Germinal center (tissue), 1 donor: ENCODE measurements at places on chromosomes 16 and 17.

DNA sequence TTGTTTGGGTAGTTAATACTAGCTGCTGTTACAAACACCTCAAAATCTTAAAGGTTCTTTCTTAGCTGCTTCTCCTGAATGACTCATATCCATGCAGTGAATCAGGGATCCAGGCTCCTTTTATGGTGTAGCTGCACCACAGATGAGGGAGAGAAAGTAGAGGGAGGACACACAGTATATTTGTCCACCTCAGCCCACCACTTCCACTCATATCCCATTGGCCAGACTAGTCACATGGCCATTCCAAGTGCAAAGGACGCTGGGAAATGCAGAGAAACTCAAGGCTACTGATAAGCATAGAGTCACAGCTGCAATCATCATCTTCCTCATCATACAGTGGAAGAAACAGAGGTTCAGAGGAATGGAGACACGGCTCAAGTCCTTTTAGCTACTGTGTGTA, 63.8 kb downstream of the GSG1L start:
- DNase-seq: no peak

- peak; percentile 28 for DNase-seq
These were observed 59.3 kb upstream of the CORO6 start for GRCh38 chr17:29682054-29682453.

GRCh38 chr17:76086384-76086783, 7.4 kb downstream of the ZACN start:
- no peak for DNase-seq

DNA sequence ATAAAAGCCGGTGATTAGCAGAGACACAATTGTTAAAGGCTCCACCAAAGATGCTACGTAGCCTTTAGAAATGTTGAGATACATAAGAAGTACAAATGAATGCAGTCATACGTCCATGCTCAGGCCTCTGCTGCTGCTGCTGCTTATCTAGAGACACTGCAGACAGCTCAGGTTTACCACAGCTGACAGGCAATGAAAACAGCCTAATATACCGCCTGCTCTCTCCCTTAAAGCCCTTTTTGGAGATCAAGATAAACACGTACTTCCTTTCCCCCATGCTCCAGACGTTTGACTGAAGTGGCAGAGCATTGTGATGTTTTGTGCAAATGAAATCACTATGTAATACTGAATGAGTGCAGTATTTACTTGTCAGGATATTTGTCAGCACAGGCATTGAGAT, 185.3 kb downstream of the AATF start:
- DNase-seq: no peak

- no peak for DNase-seq
These were observed 87.3 kb downstream of the C16orf78 start for GRCh38 chr16:49460786-49461470.

- DNase-seq: no peak
These were observed 1.6 kb downstream of the HSF4 start for GRCh38 chr16:67166110-67166547.

- DNase-seq: no peak
These were observed 60.6 kb downstream of the RAB11FIP4 start for GRCh38 chr17:31452101-31452500.

- peak; percentile 82 for DNase-seq
These were observed 72.8 kb upstream of the MED9 start for GRCh38 chr17:17403899-17404576.

GRCh38 chr16:53053967-53054669, 673 bp upstream of the CHD9 start:
- peak; percentile 27 for DNase-seq

GRCh38 chr17:79954281-79955166, 81.1 kb downstream of the TBC1D16 start:
- DNase-seq: no peak

DNA sequence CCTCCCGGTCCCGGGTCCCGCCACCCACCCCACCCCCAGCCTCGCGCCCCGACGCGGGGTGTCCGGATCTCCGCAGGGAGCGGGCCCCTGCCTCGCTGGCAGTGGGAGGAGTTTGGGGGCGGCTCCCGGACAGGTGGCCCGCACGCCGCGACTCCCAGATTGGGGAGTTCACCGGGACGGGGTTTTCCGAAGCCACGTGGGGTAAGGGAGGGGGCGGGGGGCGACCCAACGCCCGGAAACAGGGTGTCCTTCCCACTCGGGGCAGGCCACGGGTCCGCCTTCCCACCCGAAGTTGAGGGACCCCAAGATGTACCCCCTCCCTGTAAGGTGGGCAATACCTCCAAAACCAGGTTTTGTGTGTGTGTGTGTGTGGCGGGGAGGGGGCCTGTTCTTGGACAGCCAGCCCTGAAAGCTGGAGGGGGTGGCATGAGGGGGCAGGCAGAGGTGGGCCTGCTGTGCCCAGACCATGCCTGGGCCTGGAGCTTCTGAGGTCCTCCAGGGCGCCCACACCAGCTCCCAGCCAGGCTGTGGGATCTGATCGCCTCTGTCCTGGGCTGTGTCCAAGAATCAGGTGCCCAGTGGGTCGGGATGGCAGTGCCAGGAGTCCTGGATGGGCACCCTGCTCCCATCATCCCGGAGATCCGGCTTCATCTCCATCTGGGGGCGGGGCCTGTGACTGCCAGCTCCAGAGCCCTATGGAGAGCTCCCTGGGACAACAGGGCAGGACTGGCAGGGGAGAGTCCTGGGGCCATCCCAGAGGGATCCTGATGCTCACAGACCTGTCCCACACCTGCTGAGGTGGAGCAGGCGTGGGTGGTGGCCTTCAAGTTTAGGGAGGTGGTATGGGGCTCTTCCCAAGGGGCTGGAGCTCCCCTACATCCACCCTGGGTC, 767 bp downstream of the SYNGR2 start:
- DNase-seq: peak; percentile 44

DNA sequence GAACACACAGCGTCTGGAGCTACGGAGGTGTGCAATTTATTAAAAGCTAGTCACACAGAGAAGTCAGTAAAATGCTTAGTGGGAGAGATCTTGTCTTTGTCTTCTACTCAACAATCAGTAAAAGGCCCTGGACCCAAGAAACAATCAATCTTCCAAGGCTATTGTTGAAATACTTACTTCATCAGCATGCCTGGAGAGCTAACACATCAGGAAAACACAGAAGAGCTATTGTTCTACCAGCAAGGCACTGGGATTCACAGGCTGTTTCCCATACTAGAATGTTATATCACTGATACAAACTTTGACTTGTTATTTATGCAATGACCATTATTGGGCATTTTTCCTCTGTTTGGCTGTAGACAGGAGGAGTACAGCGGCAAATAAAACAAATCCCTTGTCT, 247.8 kb upstream of the ERCC4 start:
- no peak for DNase-seq

DNA sequence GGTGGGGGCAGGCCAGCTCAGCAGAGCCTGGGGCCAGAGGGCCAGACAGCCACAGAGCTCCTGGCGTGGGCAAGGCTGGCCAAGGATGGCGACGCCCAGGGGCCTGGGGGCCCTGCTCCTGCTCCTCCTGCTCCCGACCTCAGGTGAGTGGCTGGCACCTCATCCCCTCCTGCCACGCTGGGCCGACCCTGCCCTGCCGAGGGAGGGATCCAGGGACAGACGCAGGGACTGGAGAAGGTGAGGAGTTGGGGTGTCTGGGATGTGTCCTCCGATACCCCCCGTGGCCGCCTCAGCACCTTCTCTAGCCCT, at the start of gene ADGRG3:
ADGRG3 (plus strand) TSS at position 44 of the 309 bp plus-strand sequence; CDS start at position 86, 42 bp downstream.
- DNase-seq: no peak

- no peak for DNase-seq
These were observed 84.6 kb downstream of the C16orf78 start for GRCh38 chr16:49458243-49458642.

DNA sequence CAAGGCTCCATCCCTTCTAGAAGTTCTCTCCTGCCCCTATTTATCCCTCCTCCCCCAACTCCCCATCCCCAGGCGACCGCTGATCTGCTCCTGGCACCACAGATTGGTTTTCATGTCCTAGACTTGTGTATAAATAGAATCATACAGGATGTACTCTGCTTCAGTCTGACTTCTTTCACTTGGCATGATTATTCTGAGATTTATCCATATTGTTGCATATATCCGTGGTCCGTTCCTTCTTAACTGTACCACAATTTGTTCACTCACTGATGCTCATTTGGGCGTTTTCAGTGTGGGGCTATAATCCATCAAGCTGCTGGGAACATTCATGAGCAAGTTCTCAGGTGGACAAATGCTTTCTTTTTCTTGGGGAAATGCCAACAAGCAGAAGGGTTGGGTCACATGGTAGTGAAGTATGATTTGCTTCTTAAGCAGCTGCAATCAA, 23.9 kb downstream of the PITPNM3 start:
- no peak for DNase-seq

DNA sequence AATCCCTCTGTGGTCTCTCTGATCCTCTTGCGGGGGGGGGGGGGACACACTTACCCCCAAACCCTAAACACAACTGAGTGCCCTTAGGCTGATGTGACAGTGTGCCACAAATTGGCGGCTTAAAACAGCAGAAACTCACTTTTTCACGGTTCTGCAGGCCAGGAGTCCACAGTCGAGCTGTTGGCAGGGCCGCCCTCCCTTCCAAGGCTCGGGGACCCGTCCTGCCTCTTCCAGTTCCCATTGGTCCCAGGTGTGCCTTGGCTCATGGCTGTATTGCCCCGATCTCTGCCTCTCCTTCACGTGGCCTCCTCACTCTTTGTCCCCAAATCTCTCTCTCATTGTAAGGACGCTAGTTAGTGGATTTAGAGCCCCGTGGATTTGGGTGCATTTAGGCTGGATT, 199.9 kb upstream of the CIBAR2 start:
- no peak for DNase-seq

DNA sequence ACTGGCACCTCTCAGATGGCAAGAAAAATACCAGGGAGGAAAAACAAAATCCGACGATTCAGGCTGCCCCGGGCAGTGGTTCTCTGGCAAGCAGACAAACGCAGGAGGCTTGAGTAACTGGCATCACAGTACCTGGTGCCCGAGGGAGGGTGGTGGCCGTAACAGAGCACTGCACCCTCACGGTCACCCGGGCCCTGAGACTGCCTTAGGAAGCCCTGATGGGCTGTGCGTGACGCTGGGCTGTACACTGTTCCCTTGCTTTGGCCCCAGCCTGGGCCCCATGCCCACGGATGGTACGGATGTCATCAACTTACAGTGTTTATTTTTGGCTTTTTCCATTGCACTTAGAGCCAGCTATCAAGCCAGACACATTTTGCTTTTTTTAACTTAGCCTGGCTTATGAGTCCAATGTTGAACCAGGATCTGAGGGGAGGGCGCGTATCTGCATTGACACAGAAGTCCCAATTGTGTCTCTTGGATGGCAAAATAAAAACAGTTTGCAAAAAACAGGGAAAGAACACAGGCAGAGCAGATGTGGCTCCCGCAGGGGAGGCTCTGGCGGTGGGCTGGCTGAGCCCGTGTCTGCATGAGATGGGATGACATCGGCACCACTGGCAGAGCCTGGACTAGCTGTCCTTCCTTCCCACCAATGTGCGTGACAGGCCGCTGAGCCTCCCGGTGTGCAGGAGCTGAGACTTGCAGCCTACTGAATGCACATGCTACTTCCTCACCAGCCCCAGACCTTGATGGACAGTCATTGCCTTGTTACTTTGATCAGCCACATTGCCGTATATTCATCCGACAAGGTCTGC, 287.7 kb downstream of the FOXL1 start:
- no peak for DNase-seq

- no peak for DNase-seq
These were observed 10.0 kb upstream of the CALB2 start for GRCh38 chr16:71348262-71349085.

- no peak for DNase-seq
These were observed 143.3 kb downstream of the STX8 start for GRCh38 chr17:9432134-9432885.

- DNase-seq: no peak
These were observed 49.7 kb downstream of the TUBD1 start for GRCh38 chr17:59842901-59843652.

DNA sequence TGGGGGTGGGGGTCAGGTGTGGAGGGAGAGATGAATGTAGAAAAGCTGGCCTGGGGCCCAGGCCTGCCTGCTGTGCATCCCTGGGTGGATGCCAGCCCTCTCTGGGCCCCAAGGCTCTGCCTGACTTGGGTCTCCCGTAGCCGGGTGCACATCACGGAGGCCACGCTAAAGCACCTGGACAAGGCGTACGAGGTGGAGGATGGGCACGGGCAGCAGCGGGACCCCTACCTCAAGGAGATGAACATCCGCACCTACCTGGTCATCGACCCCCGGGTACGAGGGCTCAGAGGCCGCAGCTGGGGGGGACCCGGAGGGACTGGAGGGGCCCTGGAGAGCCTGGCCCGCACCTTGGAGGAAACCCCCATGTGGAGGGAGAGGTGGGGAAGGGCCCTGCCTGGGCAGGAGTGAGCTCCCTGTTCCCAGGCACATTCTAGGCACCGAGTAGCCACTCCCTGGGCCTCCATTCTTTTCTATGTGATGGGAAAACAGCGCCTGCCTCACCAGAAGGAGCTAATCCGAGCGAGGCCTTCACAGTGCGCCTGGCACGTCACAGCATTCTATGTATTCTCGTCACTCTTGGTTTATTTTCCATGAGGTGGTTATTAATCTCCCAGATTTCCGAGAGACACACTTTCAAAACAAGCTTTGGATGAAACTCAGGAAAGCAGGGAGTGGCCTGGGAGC, 34.7 kb downstream of the ADCY7 start:
- no peak for DNase-seq

- DNase-seq: no peak
These were observed 106.3 kb upstream of the ADAMTS18 start for GRCh38 chr16:77541165-77541564.

DNA sequence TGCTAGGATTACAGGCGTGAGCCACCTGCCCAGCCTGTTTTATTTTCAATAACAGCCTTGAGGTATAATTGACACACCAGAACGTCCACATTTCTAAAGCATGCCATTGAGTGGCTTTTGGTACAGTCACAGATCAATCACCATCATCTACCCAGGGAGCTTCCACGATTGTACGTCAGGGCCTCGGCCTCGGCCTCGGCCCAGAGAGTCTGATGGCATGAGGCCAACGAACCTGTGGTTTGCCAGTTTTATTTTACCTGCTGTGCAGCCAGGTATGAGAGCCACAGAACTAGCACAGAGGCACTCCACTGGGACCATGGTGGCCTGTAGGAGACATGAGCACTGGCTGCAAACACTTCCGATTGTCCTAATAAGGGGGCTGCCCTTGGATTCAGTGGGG, 8.3 kb downstream of the UBALD1 start:
- DNase-seq: no peak

GRCh38 chr16:67346341-67346740, 19.7 kb downstream of the LRRC36 start:
- DNase-seq: no peak
